ENCODE measurements at places on chromosomes 1 and 21. TPM values are rescaled to one million over a fixed set of nuclear protein-coding genes. Genes with fewer than 3 reads are reported as not detected.

- no peak for DNase-seq
Measured at GRCh38 chr1:92459871-92460320, 26.8 kb downstream of the GFI1 start.

GRCh38 chr1:31483012-31483946 is 70.3 kb downstream of the SERINC2 start:
- no peak for DNase-seq

DNA sequence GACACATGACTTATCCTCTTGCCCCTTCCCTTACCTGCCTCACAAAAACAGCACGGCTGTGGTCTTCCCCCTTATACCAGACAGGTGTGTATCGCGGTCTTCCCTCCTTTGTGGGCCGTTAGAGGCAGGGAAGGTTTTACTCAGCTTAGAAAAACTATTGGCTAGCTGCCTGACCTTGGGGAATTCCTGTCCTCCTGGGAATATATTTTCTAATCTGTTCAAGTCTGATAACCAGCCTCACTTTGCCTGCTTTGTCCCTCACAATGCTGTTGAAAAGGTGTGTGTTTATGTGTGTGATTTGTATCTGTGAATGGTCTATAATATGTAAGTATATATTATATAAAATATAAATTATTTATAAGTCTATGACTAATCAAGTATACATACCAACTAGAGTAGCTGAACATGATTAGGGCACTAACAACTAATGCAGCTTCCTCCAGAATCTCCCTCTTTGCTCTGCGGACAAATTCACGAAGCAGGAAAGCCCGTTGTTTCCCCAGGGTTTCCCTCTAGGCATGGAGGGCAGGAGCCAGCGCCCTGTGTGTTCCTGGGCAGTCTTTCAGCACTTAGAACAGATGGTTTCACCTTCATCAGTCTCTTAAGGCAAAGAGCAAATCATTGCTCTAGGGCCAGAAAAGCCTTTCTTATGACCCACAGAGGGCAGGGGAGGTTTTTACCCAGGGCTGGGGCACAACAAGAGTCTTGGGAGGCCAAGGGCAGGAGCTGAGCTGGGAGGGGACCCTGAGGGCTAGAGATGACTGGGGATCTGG is 25.6 kb downstream of the SLC26A9 start:
- no peak for DNase-seq

GRCh38 chr1:56586502-56586901 is 7.1 kb upstream of the PLPP3 start:
- no peak for DNase-seq

ADAMTS4 gene
- total RNA-seq, result 2.5 TPM
